ENCODE measurements at places on chromosomes 6 and 20.

GRCh38 chr6:122787721-122788120, 1.3 kb upstream of the SMPDL3A start:
- no peak for DNase-seq

DNA sequence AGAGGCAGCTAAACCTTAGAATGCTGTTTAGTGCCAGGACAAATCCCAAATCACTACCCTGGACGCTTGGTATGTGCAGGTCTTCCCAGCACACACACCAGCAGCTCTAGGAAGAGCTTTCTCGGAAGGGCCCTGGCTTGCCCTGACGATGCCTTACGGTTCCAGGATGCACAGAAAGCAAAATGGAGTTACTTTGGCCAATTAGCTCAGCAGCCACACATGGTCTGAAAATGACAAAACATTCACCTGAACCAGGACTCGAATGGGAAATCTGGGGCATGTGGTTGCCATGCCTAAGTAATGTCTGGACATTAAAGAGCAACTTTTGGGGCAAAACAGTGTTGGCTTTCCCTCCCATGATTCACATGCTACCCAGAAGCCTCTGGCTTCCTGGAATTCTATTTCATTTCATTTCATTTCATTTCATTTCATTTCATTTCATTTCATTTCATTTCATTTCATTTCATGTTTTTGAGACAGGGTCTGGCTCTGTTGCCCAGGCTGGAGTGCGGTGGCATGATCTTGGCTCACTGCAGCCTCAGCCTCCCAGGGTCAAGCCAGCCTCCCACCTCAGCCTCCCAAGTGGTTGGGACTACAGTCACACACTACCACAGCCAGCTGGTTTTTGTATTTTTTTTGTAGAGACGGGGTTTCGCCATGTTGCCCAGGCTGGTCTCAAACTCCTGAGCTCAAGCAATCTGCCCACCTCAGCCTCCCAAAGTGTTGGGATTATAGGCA, 153.3 kb downstream of the ZDHHC14 start:
- DNase-seq = no peak

GRCh38 chr6:149213829-149214228, 103.7 kb upstream of the TAB2 start:
- no peak for DNase-seq

DNA sequence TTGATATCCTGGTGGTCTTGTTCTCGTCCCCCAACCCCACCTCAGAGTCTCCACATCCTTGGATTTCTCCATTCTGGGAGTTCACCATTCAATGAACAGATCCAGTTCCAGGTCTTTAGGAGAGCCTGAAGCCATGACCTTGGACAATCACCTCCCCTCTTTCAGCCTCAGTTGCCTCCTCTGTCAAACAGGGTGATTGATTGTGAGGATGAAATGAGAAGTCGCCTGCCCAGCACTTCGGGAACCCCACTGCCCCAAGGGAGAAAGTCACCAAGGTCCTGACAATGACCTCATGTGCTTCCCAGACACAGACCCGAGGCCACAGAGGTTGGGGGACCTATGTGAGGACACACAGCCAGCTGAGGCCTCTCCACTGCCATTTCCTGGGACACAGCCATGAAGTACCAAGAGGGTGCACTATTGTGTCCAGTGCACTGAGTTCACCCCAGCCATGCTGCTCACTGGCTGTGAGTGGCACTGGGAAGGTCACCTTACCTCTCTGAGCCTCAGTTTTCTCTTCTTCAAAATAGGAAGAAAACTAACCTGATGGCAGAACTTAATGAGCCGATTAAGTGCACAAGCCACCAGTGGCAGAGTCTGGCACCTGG, 61.7 kb downstream of the SNAI1 start:
- no peak for DNase-seq

DNA sequence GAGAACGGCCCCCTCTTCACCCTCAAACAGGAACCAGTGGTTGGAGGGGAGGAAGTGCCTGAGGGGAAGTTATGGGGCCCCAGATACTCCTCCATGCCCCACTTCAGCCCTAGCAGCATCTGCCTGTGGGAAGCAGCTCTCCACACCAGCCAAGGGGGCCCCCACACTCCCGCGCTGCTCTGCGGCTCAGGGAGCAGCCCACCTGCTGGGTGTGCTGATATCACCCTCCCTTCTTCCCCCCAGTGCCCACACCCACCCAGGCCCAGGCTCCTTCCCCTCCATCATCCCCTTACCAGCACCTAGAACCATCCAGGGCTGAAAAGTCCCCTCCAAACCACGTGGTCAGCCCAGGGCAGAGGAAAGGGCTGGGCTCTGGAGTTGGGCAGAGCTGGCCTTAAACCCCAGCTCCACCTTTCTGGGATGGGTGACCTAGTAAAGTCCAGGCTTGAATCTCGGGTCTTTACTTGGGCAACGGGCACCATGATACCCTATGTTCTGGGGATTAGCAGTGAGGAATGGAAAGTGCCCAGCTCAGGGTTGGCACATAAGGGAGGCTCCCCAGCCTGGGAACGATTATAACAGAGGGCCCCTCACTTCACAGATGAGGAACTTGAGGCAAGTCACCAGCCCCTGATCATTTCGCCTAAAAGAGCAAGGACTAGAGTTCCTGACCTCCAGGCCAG, 663 bp downstream of the LST1 start:
- DNase-seq = no peak
